ENCODE measurements at places on chromosomes 3 and 15.

DNA sequence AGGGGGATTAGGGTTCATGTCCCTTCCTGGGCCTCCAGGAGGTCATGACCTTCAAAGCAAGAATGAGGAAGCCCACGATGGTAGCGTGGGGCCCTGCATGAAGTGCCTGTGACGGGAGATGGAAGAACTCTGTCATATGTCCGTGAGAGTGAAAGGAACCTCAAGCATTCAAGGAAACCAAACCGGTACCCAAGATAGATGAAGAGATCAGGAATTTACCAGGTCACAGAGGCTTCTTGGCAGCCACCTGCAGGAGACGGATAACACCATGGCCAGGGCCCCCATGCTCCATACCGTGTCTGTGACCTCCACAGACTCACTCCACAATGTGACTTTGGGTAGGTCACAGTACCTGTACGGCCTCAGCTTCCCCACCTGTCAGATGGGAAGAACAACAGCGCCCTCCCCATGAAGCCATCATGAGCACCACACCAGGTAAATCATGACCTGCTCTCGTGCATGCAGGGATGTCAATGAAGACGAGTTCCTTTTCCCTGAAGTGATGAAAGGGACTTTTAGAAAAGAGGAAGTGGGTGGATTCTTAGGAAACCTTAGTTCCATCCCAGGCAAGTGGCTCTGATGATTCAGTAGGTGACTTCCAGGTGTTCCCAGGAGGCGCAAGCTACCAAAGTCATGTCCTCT, 23.3 kb upstream of the CYP11A1 start:
- DNase-seq = no peak

DNA sequence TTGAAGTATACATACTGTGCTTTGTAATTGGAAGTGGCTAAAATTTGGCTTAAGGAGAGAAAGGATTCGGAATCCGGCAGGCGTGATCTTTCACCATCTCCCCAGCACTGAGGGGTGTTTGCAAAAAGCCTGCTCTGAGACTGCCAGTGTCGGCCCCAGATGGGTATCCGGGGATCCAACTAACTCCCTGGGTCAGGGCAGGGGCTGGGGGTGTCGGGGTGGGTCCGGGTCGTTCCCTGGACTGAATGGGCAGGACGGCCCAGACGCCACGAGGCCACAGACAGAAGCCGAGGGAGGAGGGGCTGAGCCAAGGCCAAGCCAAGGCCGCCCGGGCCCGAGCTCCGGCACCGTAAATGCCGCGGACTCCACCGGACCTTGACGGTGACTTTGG, 349 bp downstream of the PPIB start:
- no peak for DNase-seq

- DNase-seq = no peak
Observed at GRCh38 chr15:63234451-63234870, 42.9 kb upstream of the APH1B start.

GRCh38 chr3:51968170-51968775, 1.0 kb upstream of the PCBP4 start:
- DNase-seq = no peak

DNA sequence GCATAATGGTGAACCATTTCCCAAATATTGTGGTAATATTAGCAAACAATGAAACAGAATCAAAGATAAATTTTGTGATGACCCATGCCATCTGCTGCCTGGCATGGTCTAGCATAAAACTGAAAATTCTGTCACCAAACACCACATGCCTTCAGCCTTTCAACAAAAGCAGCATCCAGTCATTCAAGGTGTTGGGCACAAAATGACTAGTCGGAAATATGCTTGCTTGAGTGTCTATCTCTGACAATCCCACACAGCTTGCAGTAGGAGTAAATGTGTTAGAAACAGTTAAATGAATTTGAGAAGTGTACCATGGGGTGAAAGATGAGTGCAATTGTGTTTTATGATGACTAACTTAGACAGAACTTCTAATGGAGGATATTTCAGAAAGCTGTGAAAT, 61.7 kb upstream of the CDIN1 start:
- DNase-seq = no peak

DNA sequence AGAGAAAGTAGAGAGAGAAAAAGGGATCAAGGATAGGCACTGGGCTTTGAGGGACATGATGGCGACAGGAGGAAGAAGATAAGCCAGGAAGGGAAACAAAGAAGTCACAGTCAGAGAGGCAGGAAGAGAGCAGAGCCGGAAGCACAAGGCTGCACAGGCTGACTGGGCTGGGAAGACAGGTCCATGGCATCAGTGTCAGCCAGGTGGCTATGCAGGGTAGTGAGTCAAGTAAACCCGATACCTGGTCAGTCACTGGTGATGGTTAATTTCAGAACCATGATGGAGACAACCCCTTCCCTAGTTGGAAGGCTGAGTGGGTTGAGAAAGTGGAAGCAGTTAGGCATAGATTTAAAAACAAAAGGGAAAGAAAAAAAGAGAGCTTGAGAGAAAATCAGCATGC, 203.8 kb downstream of the EPHB1 start:
- no peak for DNase-seq

- no peak for DNase-seq
Observed at GRCh38 chr3:179630753-179631451, 21.9 kb upstream of the USP13 start.

GRCh38 chr3:156548902-156549301, 6.0 kb downstream of the SSR3 start:
- no peak for DNase-seq

- no peak for DNase-seq
Observed at GRCh38 chr3:143363949-143364348, 244.4 kb downstream of the CHST2 start.

DNA sequence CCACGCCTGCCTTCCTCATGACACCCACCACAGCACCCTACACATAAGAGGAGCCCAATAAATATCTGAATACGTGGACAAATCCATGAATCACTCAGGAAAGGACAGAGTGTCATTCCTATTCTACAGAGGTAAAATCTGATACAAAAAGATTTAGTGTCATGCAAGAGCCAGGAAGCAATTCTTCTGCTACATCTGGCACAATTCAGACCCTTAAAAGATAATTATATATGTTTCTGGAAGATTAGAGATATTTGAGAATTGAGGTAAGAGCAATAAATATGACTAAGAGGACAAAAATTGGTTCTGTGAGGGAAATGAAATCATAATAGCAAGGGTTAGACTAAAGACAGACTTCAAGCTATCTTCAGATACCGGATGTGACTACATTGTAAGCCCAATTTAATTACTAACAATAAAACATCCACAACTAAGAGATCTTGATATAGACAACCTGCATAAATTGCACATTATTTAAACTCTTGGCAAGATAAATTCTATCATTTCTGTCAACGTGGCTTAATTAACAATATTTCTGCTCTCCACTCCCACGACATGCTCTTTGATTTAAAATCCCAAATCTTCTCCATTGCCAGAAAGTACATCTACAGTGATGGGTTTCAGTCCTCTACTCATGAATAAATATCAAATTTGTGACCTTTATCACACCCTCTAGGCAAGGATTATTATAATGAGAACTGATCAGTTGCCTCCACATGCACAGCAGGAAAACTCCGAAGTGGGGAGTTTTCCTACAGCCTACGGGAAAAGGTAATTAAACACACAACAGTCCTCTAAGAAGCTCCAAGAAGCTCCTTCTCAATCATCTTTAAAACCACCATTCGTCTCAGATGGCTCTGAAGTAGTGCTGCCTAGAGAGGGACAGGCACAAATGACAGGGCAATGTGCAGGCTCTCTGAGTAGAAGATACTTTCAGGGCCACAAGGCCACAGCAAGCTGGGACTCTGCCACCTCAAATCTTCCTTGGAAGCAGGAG, 32.6 kb downstream of the MB21D2 start:
- DNase-seq = no peak

DNA sequence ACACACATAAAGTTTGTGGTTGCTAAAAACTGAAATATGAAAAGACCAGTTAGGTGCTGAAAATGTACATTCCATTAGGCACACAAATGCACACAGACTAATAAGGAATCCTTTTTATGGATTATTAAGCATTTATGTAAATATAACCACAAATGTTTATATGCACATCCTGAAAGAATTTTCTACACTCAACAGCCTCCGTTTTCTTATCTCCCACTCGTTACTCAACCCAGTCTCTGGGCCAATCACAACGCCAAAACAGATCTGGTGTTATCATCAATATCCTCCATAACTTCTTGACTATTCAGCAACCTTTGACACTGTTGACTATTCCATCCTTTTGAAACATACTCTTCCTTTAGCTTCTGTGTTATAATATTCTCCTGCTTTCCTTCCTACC, 136.4 kb downstream of the ATP8B4 start:
- DNase-seq = no peak

DNA sequence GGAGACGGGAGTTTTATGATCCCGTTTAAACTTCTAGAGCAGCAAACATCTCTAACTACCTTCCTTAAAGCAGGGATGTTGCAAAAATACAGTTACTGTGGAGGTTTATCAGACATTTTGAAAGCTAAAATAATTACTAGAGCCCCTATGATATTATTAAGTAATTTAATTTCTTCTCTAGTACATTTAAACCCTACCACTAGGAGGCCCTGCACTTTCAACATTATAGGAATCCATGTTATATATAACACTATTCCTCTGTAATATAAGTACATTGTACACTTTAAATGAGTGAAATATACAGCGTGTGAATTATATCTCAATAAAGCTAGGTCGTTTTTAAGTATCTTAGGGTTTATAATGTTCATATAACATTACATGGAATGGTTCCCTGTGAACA, 11.5 kb downstream of the SETMAR start:
- no peak for DNase-seq

DNA sequence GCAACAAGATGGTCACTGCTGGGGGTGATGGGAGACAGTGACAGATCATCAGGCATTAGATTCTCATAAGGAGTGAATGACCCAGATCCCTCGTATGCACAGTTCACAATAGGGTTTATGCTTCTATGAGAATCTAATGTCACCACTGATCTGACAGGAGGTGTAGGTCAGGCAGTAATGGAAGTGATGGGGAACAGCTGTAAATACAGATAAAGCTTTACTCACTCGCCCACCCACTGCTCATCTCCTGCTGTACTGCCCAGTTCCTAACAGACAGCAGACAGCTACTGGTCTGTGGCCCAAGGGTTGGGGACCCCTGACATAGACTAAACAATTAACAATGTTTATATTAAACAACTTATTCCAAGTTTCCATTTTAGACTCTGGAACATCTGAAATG, 25.4 kb downstream of the IFT80 start:
- no peak for DNase-seq

DNA sequence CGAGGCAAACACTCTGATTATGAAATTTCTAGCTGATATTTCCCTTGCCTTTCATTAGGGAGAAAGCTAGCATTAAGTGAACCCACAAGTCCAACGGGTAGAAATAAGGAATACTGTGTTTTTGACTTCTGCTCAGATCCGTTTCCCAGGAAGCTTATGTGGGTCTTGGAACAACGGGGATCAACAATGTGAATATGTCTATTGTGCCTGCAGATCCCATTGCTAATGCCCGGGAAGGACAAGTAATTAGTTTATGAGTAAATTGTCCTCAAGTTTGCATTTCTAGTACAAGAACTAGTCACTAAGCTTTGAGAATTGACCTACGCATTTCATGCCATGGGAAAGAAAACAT, 236.4 kb downstream of the UACA start:
- no peak for DNase-seq

DNA sequence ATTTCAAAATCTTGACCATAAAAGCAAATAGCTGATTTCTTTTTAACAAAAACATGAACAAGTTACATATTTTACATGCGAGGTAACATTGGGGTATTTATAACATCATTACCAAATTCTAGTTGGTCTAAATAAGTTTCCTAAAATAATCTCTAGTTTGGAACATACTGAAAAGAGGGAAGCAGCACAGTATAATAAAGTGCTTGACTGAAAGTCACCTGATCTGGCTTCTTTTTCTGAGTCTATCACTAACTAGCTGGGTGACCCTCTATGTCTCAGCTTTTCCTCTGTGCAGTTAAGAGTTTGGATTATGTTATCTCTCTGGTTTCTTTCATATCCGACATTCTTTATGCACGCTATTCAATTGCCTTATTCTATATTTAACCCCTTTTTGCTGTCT, 19.8 kb upstream of the CNTN4 start:
- no peak for DNase-seq

DNA sequence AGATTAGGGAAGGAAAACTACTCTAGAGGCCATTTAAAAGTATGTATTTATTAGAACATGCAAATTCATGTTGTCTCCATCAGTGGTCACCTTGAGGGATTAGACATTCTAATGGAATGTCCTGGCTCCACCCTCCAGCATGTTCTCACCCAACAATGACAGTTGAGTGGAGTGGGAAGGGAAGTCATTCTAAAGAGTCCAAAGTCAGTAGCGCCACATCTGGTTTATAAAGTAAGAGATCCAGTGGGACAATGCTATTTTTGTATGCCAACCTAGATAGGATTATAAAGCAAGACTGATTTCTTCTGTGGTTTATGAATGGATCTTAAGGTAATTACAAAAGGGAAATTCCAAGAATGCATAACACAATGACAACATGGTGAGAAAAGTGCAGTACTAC, 33.3 kb downstream of the SLC24A1 start:
- no peak for DNase-seq

DNA sequence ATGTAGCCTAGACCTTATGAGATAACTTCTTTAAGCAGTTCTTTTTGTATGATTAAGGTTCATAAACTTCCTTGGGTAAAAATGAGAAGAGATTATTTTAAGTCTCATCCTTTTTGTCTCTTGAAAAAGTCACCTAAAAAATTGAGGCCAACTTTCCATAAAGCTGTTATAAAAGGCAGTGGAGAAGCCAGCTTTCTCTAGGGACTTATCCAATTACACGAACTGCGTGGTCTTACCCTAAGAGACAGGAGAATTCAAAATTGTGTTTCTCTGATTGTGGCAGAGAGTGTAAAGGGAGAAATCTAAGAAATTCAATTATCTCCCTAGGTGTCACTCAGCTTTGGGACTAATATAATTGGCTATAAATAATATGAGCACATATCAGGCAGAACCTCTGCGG, 262.0 kb downstream of the SHOX2 start:
- DNase-seq = no peak

- DNase-seq = no peak
Observed at GRCh38 chr15:29143909-29144635, 125.5 kb downstream of the NSMCE3 start.

DNA sequence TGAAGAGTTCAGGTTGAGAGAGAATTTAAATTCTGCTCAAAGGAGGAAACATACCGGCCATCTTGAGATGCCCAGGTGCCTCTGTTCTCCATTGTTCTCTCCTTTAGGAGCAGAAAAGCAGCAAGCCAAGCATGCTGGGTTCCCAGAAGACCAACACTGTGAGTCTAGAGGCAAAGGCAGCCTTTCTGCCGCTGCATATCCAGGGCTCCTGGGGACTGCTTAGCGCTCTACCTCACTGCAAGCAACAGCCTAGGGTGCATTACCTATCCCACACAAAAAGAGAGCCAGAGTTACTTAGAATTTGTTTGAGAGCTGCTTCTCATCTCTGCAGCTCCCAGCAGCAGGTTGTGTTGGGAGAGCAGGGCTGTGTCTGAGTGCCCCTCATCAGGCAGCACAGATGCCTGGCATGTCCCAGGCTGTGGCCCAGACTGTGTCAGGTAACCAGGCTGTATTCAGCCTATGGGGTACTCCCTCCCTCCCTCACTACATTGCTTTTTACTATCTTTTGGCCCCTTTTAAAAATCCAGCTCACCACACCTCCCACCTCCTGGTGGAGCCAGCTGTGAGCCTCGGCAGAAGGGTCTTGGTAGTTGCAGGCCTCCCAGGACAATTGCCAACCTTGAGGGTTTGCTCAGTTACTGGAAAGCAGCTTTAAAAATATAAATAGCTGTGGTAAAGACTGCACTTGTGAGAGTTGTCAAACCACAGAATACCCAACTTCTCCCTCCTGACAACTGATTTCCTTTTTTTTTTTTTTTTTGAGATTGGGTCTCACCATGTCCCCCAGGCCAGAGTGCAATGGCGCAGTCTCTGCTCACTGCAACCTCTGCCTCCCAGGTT, 30.2 kb downstream of the BCL2L10 start:
- no peak for DNase-seq
